ENCODE measurements at places on chromosomes 7 and 10. TPM values are rescaled to one million over a fixed set of nuclear protein-coding genes. Genes with fewer than 3 reads are reported as not detected.

GRCh38 chr7:92841192-92841591 is 4.8 kb upstream of the CDK6 start:
- DNase-seq = no peak

- DNase-seq = no peak
Measured at GRCh38 chr10:70277396-70278030, 6.3 kb downstream of the NPFFR1 start.

PGAM2 gene
- total RNA-seq = not detected

GRCh38 chr7:141452911-141453310 is 98.3 kb upstream of the AGK start:
- DNase-seq = no peak

DNA sequence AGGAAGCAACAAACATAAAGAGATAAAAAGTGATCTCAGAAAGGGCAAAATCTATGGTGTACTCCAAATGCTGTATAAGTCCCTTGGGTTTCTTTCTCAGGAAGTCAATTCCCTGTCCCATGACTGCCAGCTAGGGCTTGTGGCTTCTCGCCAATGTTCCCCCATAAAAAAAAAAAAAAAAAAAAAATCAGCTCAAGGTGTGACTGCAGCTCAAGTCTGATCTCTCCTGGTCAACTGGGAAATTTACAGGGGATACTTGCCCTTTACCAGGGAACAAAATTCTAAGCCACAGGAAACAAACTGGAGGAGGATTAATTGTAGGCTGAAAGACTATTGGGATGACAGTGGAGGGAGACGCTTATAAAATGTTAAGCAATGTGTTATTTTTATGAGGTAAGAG is 76.0 kb downstream of the PCGF5 start:
- no peak for DNase-seq

GRCh38 chr10:80461208-80462183 is 7.4 kb downstream of the TSPAN14 start:
- DNase-seq = no peak

DNA sequence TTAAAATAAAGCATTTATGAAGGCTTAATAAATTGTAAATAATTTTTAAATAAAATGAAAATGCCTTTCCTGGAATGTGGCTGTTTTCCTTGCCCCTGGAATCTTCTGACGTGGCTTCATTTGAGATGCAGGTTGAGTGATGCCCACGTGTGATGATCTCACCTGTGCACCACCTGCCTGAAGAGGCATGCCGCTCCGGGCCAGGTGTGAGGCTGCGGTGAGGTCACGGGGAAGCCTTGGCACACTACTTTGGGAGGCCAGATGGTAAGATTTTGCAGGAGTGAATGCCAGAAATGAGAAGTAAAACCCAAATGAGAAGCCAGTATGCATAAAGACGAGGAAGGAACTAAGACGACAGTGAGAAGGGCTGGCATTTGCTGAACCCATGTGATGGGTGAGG is 36.2 kb downstream of the GOT1 start:
- no peak for DNase-seq

LGI1 gene
- total RNA-seq = not detected

GRCh38 chr7:33107136-33108066 is 1.8 kb downstream of the RP9 start:
- no peak for DNase-seq

GRCh38 chr10:127948791-127949190 is 41.9 kb downstream of the PTPRE start:
- no peak for DNase-seq

GRCh38 chr7:4798706-4799235 is 23.3 kb downstream of the AP5Z1 start:
- no peak for DNase-seq

GRCh38 chr10:93028883-93029282 is 31.7 kb upstream of the CYP26C1 start:
- DNase-seq = no peak

GRCh38 chr7:45149606-45150005 is 8.0 kb upstream of the RAMP3 start:
- DNase-seq = no peak

GRCh38 chr7:1103789-1104515 is 16.0 kb downstream of the GPER1 start:
- no peak for DNase-seq
